Left colon (tissue), 2 donors: ENCODE measurements at places on chromosomes 16 and 17. TPM values are rescaled to one million over a fixed set of nuclear protein-coding genes. Genes with fewer than 3 reads are reported as not detected.

The PIRT gene
- 0.58 TPM for total RNA-seq

The C16orf92 gene
- total RNA-seq = not detected

The SULT1A4 gene
- 13.3 TPM for total RNA-seq

The SKAP1 gene
- total RNA-seq = 1.2 TPM

The NR1D1 gene
- total RNA-seq = 19.8 TPM

The CCL8 gene
- not detected for total RNA-seq
